ENCODE measurements at places on chromosomes 12 and 14. TPM values are rescaled to one million over a fixed set of nuclear protein-coding genes. Genes with fewer than 3 reads are reported as not detected.

- DNase-seq = no peak
Measured at GRCh38 chr14:71959055-71959454, 26.8 kb downstream of the RGS6 start.

DNA sequence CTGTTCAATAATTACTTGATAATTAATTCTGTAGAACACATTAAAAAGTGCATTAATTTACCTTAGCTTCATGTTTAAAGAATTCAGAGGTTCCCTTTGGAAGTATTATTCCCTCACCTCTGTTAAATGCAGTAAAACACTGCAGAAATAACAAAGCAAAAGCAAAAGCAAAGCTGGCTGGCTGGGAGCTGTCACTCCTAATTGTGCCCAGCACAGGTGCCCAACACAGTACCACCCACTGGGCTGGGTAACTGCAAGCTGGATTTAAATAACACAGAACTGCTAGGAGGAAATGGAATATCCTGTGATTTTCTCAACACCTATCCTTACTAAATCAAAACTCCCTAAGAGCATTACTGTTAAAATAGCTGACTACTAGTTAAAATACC lies 72.6 kb downstream of the SLC2A13 start:
- no peak for DNase-seq

The CACNA2D4 gene
- 0.17 TPM for total RNA-seq

DNA sequence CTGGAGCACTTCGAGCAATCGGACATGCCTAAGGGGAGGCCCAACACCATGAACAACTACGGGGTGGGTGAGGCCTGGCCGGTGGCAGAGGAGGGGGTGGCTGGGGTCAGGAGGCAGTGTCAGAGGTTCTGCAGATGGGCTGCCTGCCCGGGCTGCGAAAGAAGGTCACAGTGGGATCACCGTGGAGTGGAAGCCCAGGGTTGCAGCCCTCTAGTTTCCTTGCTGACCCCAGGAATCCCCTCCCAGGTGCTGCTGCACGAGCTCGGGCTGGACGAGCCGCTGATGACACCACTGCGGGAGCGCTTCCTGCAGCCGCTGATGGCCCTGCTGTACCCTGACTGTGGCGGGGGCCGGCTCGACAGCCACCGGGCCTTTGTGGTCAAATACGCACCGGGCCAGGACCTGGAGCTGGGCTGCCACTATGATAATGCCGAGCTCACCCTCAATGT lies 1.9 kb upstream of the ARL6IP4 start:
- no peak for DNase-seq

GRCh38 chr12:65175385-65175784 lies 6.0 kb downstream of the LEMD3 start:
- DNase-seq = no peak

- DNase-seq = no peak
Measured at GRCh38 chr12:130041983-130042812, 120.1 kb upstream of the FZD10 start.

DNA sequence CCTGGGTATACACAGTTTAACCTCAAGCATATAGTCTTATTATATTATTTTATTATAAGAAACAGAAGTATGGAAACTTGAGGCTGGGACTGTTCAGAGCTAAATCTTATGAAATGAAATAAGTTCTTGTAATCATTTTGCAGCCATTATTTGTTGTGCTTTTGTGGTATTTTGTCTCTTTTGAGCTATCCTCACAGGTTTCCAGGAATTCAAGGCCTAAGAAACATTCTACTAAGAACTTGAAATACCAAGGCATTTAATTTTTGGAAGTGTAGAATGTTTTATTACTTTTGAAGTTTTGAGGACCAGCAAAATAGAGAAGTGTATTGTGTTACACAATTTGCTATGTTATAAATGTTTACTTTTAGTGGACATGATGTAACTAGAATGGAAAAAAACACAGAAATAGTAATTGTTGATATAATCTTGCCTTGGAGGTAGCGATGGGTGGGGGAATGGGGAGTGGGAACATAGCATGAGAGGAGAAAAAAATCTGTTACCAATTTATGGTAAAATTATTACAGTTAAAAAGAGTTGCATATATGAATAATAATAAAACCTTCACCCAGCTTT lies 81.7 kb downstream of the CRADD start:
- no peak for DNase-seq

The TMEM233 gene
- total RNA-seq = 0.23 TPM

DNA sequence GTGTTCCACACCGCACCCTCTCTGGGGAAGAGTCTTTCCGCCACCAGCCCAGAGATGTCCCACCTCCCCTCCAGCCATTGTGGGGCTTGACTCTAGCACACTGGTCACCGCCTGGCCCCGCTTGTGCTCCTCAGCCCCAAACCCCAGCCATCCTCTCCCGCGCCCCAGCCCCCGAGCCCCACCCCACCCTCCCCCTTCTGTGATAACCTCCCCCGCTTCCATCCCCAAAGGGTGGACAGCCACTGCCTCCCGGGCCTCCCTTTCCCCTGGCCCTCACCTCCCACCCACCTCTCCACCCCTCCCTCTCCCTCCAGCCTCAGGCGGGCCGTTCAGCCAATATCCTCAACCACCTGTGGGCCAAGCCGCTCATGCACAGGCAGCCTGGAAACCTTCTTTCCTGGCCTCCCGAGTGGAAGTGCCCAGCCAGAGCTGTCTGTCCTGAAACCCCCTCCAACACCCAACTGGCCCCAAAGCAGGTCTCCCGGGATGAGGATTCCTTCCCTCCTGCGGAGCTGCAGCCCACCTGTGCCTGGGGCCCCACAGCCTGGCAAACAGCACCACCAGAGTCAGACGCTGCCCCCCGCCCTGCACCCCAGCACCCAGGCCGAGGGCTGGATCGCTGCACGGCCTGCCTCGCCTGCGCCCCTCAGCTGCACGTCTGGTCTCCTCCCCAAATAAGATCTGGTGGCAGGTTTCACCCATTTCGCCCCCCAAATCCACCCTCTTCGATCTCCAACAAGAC lies 27.1 kb upstream of the NUDT14 start:
- DNase-seq = no peak

DNA sequence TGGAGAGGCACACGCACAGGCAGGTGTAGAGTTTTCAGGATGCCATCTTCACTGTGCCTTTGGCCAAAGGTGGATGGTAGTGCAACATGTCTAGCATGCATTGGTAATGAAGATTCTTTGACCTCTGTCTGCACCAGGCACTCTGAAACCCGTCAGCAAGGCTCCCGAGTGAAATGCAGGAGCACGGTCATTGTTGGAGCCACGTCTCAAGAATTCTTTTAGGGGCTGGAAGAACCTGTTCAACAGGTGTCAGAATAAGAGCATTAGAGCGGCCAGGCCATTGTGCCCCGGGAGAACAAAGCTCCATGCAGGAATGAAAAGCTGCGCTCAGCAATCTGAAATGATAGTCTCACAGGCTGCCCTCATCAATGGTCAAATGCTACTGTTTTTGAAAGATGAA lies 40.2 kb upstream of the DICER1 start:
- DNase-seq = no peak

DNA sequence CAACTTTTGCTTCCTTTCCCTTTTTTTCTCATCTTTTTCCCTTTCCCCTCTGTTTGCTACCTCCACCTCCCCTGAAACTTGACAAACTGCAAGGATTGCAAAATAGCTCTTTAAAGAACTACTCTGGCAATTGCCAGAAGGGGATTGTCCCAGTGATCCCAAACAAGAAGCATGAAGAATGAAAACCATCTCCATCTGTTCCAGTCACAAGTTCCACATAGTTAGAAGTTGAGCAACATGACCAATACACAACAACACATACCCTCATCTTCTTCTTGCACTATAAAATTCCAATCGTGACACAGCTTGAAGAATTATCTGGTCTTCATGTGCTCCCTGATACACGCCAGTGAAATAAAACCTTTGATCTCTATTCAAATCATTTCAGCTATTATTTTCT lies 93.7 kb upstream of the USP15 start:
- DNase-seq = no peak

DNA sequence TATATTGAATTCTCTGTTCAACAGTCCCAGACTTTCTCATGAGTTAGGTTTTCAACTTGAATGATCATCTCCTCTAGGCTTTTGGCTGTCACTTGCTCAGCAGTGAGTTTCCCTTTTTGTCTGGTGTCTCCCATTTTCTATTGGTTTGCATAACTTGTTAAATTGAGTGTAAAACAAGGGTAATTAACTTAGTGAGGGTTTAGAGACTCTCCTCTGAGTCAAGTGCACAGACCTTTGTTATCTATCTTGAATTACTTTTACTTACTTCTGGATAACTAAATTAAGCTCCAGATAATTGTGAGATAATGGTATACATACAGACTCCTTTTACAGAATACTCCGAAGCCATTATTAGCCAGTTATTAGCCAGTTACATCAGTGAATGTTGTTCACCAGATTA lies 22.0 kb downstream of the MLXIP start:
- DNase-seq = no peak

GRCh38 chr12:15701631-15702156 lies 87.5 kb downstream of the EPS8 start:
- DNase-seq = peak; percentile 34

GRCh38 chr14:97065305-97066067 lies 268.3 kb downstream of the VRK1 start:
- DNase-seq = no peak

Measured in dermis blood vessel endothelial cell (primary cell).